Muscle of leg (tissue), 16 donors: ENCODE measurements at places on chromosomes 5 and 9. TPM values are rescaled to one million over a fixed set of nuclear protein-coding genes. Genes with fewer than 3 reads are reported as not detected.
A peak's percentile ranks its signal among the peaks of the same experiment; 100 is the strongest.

DNA sequence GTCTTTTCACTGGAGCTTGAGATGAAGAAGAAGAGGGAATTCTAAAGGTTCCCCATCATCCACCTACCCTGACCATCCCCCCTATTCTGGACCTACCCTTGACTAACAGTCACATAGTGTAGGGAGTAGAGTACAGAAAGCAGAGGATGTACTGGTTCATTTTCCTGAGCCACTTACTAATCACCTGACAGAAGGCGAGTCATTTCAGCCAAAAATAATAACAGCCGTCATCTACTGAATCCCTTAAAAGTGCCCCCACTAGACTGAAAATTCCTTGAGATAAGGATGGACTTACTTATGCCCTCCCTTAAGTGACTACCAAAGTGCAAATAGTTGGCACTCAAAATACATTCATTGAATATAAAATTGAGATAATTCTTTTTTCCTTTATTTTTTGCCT lies 112.2 kb downstream of the FOXD1 start:
- no peak for DNase-seq
- H3K27ac ChIP-seq, result no peak overlapping the region
- peaks cover 32% of the 10 kb centered on the region for H3K27me3 ChIP-seq
- no peaks in the 10 kb centered on the region for H3K36me3 ChIP-seq
- H3K4me1 ChIP-seq, result peaks cover 12% of the 10 kb centered on the region

- H3K4me3 ChIP-seq, result no peak overlapping the region
- DNase-seq, result no peak
- no peak overlapping the region for H3K27ac ChIP-seq
- no peaks in the 10 kb centered on the region for H3K36me3 ChIP-seq
Measured at GRCh38 chr5:64015824-64016223, 53.6 kb upstream of the HTR1A start.

GRCh38 chr9:99680191-99680590 lies 141.5 kb upstream of the NR4A3 start:
- H3K4me1 ChIP-seq, result no peaks in the 10 kb centered on the region
- no peak overlapping the region for H3K4me3 ChIP-seq
- no peak overlapping the region for H3K27ac ChIP-seq

DNA sequence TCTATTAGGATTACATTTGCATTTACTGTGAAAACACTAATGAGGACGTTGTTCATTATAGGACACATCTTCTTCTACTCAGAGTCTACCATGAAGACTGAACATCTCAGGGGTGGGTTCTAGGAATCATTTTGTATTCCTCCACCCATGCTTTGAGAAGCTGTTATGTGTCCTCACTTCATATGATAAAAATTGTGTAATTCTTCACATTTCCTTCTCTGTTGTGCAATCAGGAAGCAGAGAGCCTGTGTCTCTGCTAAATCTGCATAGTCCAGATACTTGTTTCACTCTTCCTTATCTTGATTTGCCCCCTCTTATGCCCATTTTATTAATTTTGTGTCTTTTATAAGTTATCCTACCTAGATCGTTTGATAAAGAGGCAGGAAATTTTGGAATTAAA lies 97.8 kb upstream of the IQGAP2 start:
- no peak overlapping the region for H3K4me3 ChIP-seq
- H3K27me3 ChIP-seq, result no peaks in the 10 kb centered on the region
- peak; percentile 52 for DNase-seq

GRCh38 chr5:97019435-97020117 lies 83.7 kb downstream of the LNPEP start:
- peak; percentile 12 for DNase-seq
- peaks cover 34% of the 10 kb centered on the region for H3K36me3 ChIP-seq
- H3K27me3 ChIP-seq, result no peaks in the 10 kb centered on the region
- H3K4me1 ChIP-seq, result no peaks in the 10 kb centered on the region

DNA sequence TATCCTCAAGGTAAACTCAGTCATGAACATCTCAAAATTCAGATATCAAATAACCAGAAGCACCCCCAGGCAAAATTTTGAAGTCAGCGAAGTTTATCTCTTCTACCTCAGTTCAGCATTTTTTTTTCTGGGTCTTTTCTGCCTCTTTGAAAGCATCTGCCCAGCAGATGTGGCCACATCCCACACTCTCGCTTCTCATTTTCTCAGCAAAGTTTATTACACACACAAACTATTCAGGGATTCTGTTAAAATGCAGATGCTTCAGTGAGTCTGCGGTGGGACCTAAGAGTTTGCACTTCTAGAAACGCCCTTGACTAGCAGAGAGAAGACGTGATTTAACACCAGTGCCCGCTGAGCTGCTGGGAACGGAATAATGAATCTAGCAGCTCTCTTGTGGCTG lies 19.3 kb downstream of the RASEF start:
- H3K4me1 ChIP-seq, result no peaks in the 10 kb centered on the region
- DNase-seq, result peak; percentile 22
- no peak overlapping the region for H3K27ac ChIP-seq
- no peaks in the 10 kb centered on the region for H3K36me3 ChIP-seq
- no peak overlapping the region for H3K4me3 ChIP-seq
- no peaks in the 10 kb centered on the region for H3K27me3 ChIP-seq

Gene NEUROG1
- total RNA-seq, result not detected

Gene RALGDS
- 50.5 TPM for total RNA-seq

Gene SAPCD2
- 4.2 TPM for total RNA-seq

Gene BTNL3
- not detected for total RNA-seq

Gene FAXDC2
- 13.0 TPM for total RNA-seq

Gene TXNDC8
- total RNA-seq, result not detected

Gene HK3
- total RNA-seq, result 0.75 TPM
